Activated naive CD8-positive, alpha-beta T cell treated with anti-CD3 and anti-CD28 coated beads for 36 hours (primary cell): ENCODE measurements at places on chromosomes 1 and 21.

DNA sequence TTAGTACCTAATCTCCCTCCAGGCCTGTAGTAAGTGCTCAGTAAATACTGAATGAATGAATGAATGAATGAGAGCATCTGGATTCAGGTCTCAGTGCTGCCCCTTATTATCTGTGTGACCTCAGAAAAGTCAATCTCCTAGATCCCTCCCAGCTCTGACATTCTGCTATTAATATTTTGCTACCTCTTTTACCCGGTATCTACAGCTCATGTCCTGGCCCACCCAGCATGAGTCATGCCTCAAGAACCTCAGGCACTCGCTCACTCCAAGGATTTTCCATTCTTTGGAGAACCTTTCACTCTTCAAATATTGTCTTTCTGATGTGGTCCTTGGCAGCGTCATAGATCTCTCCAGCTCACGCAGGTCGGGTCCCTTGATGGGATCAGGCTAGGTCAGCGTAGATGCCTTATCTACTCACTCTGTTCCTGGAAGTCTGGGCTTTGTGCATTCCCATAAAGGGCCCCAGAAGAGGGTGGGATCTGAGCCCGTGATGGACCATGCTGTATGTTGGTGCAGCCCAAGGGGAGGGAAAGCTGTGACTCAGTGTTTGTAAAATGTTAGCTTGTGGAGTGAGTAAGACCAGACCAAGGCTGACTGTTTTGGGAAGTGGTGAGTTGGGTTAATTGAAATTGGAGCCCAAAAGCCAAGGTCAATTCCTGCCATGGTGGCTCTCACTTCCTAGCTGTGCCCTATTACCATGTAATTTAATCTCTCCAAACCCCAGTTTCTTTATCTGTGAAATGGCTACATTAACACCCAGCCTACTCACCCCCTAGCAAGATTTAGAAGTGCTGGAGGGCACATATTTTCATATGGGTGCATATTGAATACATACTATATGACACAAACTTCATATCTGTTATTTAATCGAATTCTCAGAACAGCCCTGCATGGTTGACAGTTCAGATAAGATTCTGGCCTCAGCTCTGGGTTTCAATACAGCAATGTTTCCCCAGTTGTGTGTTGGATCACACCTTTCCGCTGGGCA is 214.1 kb upstream of the USP24 start:
- no peak for DNase-seq

GRCh38 chr21:42081931-42082381 is 10.8 kb downstream of the UMODL1 start:
- DNase-seq = no peak

DNA sequence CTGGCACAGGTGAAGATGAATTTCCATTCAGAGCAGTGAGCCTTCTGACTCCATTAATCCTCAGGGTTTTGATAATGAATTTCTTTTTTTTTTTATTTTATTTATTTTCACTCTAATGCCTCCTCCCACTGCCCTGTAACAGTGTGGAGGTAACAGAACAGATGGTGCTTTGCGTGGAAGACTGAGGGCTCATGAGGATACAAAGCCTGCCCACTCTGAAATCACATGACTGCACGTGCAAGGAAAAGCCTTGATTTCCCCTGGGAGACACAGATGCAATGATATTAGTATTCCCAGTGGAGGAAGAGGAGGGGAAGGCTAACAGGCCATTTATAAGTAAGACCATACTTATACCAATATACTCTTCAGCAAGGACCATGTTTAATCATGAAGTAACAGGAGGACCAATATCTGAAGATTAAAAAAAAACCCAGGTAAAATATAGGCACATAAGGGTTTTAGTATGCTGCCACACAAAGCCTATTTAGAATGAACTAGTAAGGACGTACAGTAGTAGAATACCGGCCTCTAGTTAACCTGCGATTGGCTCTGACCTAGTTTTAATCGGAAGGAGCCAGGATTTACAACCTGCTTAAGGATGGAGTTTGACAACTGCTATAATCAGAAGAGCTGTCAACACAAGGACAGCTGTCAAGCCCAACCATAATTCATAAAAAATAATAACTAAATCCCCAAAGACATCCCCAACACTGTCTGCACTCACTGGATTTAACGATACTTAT is 69.6 kb downstream of the LHX4 start:
- DNase-seq = no peak

- no peak for DNase-seq
Measured at GRCh38 chr1:100391675-100392074, 39.4 kb downstream of the CDC14A start.

- no peak for DNase-seq
Measured at GRCh38 chr1:100532645-100533044, 5.3 kb upstream of the GPR88 start.

DNA sequence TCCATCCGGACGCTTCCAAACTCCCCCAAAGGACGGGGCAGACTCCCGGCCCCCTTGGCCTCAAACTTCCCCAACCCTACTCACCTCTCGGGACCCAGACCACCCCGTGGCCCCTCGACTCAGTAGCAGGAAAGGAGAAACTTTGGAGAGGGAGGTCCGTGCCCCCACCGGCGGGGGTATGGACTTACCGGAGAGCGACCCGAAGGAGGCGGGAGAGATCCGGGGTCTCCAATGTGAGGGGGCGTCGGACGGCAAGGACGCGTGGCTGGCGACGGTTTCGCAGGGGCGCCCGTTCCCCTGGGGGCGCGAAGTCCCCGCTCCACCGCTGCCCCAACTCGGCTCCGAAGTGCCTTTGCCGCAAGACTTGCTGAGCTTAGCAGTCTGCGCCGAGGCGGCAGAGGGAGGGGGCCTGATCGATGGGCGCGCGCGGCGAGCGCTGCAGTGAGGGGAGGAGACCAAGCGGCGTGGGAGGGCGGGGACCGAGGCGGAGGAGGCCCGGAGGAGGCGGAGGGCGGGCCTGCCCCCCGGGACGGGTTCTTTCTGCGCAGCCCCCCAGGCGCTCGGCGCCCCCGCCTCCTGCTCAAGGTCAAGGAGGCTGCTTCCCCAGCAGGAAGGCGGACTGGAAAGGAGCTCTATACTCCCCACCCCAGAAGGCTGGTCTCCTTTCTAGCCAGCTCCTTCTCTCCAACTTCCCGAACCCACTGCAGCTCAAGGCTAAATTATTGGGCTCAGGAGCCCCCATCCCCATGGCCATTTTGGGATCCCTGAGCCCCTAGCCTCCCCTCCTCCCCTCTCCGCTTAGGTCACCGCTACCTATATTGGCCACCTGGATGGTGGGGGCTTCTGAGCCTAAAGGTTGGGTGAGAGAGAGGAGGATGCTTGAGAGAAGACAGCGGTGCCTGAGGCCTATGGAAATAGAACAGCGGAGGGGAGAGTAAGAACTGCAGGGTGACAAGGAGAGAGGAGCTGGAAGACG is at the start of gene SYT2:
Gene SYT2, minus strand, starts transcription at position 385 of the 976 bp plus-strand sequence. CDS start 104,682 bp downstream, outside the sequence.
- DNase-seq = peak; percentile 29

DNA sequence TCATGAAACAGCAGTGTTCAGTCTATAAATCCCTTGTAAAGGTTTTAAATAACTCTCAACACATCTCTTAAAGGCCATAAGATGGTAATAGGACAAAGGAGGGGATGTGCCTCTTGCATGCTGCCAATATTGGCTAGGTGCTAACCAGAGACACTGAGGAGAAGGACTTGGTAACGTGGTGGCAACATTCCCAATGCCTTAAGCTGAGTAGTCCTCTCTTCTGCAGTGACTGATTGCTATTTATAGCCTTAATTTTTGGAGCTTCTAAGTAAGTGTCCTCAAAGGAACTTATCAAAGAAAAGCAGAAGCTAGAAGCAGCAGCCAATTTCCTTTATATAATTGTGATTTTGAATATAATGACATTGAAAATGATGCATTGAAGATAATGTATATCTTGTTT is 63.0 kb downstream of the DPT start:
- no peak for DNase-seq

DNA sequence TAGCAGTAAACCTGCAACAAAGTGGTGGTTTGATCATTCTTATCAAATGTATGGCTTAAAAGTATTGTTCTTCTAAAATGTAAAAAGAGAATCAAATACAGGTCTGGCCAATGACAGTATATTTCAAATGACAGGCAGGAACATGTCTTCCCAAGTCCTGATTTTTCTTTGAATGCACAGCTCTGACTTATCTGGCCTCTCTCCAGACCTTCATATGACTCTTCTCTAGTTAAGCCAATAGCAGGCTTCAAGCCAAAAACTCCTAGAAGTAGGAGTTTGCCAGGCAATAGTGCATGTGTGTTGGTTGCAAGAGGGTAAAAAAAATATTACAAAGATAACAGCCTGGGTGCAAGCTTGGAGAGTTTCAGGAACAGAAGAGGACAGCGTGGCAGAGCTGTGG is 345.5 kb downstream of the SMYD3 start:
- DNase-seq = no peak

GRCh38 chr1:94697839-94698238 is 122.3 kb upstream of the SLC44A3 start:
- DNase-seq = no peak

DNA sequence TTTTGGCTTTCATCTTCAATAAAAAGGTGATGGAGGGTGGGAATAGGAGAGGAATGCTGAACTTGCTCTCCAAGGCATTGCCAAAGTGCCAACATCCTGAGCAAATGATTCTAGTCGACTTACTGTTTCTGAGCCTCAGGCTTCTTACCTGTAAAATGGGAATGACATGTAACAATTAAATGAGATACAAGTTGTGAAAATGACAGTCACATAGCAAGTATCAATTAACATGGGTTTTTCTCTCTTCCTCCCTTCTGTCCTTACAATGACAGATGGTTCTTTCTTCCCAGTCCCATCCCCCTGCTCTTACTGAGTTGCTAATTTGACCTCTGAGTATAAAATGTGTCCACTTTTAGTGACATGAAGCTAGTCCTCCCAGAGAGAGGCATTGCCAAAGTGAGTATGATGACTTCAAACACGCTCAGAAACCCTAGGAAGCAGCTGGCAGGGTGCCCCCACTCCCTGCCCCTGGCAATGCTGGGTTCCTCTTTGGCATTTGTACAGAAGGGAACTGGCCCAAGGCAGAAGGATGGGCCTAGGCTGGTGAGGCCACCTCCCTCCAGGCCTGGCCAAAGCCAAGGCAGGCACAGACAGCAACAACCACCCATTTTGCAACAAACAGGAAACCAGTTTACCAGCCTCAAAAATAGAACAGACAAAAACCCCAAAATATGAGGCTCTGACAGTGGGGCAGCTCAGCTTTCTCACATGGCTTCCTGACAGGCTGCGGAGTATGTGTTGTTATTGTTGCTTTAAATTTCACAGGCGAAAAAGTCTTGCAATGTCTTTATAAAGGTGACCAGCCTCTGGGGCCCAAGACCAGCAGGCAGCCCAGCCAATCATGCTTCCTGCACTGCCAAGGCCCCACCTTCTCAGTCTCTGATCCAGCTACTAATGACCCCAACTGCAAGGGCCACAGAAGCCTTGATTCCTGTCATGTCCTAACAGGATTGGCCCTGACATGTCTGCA is 115.9 kb downstream of the HIVEP3 start:
- DNase-seq = no peak

- DNase-seq = peak; percentile 45
Measured at GRCh38 chr21:14482165-14482564, 64.0 kb downstream of the SAMSN1 start.

DNA sequence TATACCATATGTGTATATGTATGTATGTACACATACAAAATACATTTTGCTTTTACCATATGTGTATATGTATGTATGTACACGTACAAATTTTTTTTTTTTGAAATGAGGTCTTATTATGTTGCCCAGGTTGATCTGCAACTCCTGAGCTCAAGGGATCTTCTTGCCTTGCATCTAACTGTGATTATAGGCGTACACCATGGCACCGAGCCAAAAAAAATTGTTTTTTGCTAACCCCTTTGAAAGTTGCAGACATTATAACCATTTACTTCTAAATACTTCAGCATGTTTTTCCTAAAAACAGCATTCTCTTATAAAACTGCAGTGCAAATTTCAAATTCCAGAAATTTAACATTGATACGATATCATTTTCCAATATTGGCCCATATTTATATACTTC is 147.0 kb downstream of the POU2F1 start:
- DNase-seq = no peak

DNA sequence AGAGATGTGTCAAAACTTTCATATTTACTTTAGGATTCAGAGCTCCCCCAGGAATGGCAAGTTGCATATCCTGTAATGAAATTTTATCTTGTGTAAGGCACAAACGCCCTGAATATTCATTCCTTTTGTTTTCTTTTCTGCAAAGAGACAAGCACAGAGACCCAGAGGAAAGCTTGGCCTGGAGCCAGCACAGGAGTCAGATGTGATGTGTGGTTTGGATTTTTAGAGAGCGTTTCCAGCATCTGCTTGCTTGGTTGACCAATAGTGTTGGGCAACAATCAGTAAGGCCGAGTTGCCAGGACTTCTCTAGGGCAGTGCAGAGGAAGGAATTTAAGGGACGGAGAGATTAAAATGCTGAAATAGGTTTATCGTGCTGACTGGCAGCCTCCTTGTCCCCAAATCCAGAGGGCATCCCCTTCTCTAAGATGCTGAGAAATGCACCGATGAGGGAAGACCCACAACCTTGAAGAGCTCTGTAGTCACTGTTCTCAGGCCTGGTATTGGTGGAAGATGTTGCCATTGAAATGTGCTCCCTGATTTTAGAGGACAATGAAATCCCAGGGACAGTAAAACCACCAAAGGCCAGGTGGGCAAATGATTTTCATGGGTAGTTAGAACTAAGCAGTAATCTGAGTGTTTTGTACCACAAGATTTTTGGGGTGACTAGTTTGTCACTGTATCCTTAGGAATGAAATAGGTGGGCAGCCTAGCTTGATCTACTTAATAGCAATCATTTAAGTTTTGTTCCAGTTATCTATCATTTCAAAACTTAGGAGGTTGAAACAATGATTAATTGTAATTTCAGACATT is 37.9 kb upstream of the RHOU start:
- DNase-seq = no peak

- DNase-seq = no peak
Measured at GRCh38 chr21:28937737-28938136, 54.9 kb downstream of the LTN1 start.

DNA sequence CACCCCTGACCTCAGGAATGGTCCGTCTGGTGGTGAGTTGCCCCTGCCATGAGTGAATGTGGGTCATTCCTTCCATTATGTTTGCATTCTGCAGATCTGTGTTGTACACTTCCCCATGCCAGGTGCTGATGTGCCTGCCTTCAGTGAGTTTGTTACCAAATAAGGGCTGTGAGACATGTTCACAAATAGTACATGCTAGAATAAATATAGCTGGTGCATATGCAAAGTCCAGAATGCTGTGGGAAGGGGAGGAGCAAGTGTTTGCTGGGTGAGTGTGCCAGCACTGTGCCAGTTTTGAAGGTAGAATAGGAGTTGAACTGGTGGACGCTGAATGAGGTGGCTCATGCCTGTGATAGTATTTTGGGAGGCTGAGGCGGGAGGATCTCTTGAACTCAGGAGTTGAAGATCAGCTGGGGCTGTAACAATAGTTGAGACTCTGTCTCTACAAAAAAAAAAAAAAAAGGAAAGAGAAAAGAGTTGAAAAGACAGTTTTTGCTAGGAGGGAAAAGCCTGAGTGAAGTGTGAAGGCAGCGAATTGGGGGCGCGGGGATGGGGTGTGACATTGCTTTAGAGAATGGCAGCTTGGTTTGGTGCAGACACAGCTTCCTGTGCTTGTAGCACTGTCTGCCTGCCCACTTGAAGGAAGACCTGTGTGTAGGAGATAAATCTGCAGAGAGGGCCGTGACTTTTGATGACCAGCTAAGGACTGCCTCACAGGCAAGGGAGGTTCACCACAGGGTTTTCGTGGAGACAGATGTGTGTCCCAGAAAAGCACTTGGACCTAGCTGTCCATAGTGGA is 61.1 kb downstream of the LGR6 start:
- DNase-seq = no peak

GRCh38 chr1:150650193-150650592 is 20.8 kb upstream of the ENSA start:
- DNase-seq = no peak
